ENCODE measurements at places on chromosomes 2 and 18. TPM values are rescaled to one million over a fixed set of nuclear protein-coding genes. Genes with fewer than 3 reads are reported as not detected.

The CCDC68 gene
- total RNA-seq = 13.8 TPM

The SERPINB11 gene
- total RNA-seq = not detected

The C1QL2 gene
- not detected for total RNA-seq

GRCh38 chr2:80573950-80574349 is 269.4 kb upstream of the LRRTM1 start:
- no peak for DNase-seq

GRCh38 chr18:61503688-61504087 is 170.5 kb downstream of the CDH20 start:
- DNase-seq = no peak

- DNase-seq = no peak
Measured at GRCh38 chr2:23487735-23488492, 102.9 kb downstream of the KLHL29 start.

DNA sequence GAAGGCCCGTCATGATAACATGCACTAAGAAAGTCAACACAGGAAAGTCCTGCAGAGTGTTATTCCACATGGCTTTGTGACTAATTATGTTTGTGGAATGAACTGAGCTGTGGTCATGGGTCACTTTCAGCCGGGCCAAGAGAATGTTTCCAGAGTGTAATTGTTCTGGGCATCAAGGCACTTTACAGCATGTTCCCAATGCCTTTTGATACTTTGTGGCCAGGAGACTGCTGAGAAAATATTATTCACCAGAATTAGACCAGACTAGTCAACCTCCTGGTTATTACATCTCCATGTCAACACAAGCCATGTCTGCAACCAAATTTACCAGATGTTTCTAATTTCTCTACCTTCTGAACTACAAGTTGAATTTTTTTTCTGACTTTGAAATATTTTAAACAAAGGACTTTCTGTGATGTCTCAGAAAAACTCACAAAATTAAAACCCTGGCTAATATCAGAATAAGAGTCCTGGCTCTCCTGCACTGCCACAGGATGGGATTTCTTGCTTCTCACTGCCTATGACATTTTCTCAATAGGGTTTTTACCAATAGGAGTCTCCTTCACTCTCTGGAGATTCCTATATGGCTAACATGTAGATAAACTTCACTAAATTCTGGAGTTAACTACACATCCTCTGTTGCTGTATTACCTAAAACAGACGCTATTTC is 90.6 kb upstream of the WDR75 start:
- no peak for DNase-seq

GRCh38 chr2:132664096-132664495 is 5.9 kb downstream of the LYPD1 start:
- no peak for DNase-seq

GRCh38 chr2:99971326-99971900 is 171.0 kb downstream of the AFF3 start:
- no peak for DNase-seq

Measured in left lung (tissue), 14 donors.